H1 (cell line): ENCODE measurements at places on chromosomes 1 and 21.

DNA sequence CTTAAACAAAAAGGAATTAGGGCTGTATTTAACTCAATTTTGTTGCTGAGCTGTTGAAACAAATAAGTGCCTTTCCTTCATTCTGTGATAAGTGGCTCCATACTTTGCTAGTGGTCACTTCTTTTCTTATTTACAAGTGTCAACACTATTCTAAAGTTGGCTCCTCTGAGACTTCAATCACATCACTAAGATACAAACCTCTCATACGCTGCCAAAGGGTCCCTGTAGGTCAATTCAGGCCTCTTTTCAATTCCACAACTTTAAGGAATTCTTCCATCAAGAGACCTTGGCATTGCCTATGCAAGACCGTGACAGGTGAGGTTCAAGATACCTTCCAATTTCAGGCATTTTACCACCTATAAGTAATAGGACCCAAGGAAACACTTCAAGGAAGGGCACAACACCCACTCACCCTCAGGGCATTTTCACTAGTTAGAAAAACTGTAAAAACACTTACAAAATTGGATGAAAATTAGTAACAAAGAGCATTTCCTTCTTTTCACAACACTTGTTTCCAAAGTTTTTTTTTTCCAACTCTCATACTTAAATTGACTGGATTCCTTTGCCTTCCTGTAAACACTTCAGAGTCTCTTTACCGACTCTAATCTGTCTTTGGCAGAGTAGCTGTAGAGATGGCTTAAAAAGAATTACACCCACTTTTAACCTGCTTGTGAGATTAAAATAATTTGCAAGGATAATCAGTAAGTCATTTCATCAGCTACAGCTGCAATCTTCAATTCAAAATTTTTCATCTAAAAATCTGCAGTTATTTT lies 24.5 kb downstream of the SERBP1 start:
- no peak overlapping the region for H3K27ac ChIP-seq
- H3K36me3 ChIP-seq, result no peaks in the 10 kb centered on the region
- no peak for DNase-seq
- H3K27me3 ChIP-seq, result no peaks in the 10 kb centered on the region
- H3K4me3 ChIP-seq, result no peak overlapping the region

DNA sequence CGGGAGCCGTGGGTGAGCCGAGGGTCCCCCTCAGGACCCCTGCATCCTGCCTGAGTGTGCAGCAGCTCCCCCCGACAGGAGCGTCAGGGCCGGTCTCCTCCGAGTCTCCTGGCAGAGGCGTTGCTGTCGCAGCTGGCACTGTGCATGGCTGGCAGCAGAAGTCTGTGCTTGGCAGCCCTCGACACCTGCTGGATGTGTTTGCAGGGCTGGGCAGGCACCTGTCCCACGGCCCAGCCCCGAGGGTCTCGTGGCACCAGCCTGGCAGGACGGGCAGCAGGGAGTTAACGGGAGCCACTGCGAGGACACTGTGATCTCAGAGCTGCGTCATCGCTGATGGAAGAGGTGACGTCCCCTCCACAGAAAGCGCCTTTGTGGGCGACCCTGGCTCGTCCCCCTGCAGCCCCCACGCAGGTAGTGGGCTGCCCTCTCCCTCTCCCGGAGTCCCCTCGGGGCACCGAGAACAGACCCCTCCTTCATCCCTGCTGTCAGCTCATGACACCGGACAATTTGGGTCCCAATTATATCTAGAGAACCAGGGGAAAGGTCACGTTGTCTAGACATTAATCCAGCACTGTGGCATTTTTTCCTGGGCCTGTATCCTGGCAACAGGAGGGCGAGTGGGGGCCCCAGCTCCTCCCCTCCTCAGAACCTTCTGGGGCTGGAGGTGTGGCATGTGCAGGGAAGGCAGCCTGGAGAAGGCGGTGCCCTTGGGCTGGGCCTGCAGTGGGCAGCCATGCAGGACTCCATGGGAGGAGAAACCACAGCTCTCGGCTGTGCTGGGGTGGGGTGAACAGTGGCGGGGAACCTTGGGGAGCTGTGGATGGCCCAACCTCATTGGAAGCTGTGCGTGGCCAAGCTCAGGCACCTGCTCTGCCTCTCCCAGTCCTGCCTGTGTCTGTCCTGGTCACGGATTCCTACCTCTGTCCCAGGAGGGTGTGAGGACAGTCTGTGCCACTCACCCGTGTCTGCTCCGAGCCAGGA lies 15.4 kb downstream of the COL18A1 start:
- H3K36me3 ChIP-seq, result no peaks in the 10 kb centered on the region
- H3K4me1 ChIP-seq, result peaks cover 30% of the 10 kb centered on the region
- H3K27ac ChIP-seq, result no peak overlapping the region
- no peak for DNase-seq

DNA sequence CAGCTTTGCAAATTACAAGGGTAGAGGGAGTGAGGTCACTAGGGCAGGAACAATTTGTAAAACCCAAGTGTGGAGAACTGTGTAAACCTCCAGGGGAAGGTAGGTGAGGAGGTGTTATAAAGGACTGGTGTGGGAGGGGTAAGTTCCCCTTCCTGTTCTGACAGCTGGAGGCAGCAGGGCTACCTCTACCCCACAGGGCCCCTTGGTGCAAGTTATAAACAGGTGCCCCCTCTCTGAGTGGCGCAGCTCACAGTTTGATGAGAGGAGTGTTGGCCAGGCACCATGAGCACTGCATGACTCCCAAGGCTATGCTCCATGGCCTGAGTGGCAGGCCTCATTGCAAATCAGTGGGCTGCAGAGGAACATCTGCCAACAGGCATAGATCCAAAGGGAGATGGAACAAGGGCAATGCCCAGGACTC lies 41.0 kb downstream of the MFSD2A start:
- H3K4me3 ChIP-seq, result no peak overlapping the region
- H3K27me3 ChIP-seq, result no peaks in the 10 kb centered on the region
- H3K36me3 ChIP-seq, result no peaks in the 10 kb centered on the region
- no peak overlapping the region for H3K27ac ChIP-seq

- no peaks in the 10 kb centered on the region for H3K27me3 ChIP-seq
- DNase-seq, result no peak
- H3K27ac ChIP-seq, result no peak overlapping the region
- H3K4me1 ChIP-seq, result no peaks in the 10 kb centered on the region
Observed at GRCh38 chr1:212235857-212236256, 49.4 kb upstream of the PPP2R5A start.

GRCh38 chr1:225465793-225466517 lies 38.1 kb upstream of the LBR start:
- peaks cover 20% of the 10 kb centered on the region for H3K4me1 ChIP-seq
- no peak for DNase-seq
- no peaks in the 10 kb centered on the region; the same call in 1 of the 2 replicates for H3K27me3 ChIP-seq
- H3K4me3 ChIP-seq, result no peak overlapping the region
- H3K36me3 ChIP-seq, result no peaks in the 10 kb centered on the region

- no peak for DNase-seq
- no peaks in the 10 kb centered on the region for H3K27me3 ChIP-seq
- peaks cover 15% of the 10 kb centered on the region for H3K4me1 ChIP-seq
- no peaks in the 10 kb centered on the region for H3K36me3 ChIP-seq
Observed at GRCh38 chr1:167460836-167461235, 57.5 kb downstream of the CD247 start.

DNA sequence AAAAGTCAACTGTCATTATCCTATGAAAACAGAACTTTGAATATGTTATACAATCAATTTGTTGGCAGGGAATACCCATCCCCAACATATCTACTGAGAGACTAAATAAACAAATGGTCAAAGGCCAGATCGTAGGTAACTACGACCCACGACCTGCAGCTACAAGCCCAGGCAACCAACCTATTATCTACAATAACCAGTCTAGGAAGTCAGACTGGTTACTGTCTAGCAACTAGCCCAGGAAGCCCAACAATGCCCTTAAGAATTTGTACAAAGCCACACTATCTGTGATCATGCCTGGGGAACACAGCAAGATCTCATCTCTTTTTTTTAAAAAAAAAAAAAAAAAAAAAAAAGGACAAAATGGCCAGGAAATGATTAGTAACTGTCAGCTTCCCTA lies 58.7 kb downstream of the SMYD3 start:
- H3K27me3 ChIP-seq, result no peaks in the 10 kb centered on the region
- no peaks in the 10 kb centered on the region for H3K36me3 ChIP-seq
- H3K4me1 ChIP-seq, result no peaks in the 10 kb centered on the region

- no peak for DNase-seq
- H3K27me3 ChIP-seq, result no peaks in the 10 kb centered on the region
- H3K27ac ChIP-seq, result no peak overlapping the region
- H3K4me1 ChIP-seq, result peaks cover 9% of the 10 kb centered on the region
- H3K4me3 ChIP-seq, result no peak overlapping the region
Observed at GRCh38 chr1:201750120-201750519, 78.8 kb upstream of the IPO9 start.

GRCh38 chr1:229221106-229222019 lies 49.5 kb upstream of the RAB4A start:
- H3K4me1 ChIP-seq, result peaks cover 6% of the 10 kb centered on the region
- no peak overlapping the region for H3K4me3 ChIP-seq
- peak; percentile 34 for DNase-seq
- H3K27ac ChIP-seq, result no peak overlapping the region
- no peaks in the 10 kb centered on the region for H3K27me3 ChIP-seq

DNA sequence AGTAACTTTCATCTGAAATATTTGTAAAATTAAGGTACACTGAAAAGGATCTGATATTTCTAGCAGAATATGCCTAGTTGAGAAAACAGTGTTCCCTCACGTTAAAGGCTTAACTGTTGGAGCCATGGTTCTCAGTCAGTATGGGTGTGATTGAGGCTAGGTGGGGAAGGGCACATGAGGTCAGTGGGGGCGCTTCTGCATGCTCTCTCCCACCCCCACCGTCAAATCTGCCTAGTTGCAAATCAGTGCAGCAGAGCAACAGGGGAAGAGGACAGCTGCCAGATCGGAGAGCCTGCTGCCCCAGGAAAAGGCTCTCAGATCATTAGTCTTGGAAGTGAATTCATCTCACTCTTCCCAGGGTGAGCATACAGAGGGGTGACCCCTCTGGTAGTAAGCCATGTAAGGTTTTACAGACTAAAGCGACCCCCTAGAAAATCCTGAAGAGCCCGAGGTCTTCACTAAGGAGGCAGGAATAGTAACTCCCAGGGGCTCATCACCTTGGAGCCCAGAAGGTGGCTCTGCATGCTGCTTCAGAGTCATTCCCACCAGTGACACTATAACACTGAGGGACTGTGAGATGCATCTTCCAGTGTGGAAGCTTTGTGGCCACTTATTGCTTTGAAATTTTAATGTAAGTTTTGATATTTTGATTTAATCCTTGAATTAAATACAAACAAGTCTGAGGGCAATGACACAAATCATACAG lies 83.1 kb upstream of the BARHL2 start:
- no peak for DNase-seq
- H3K4me3 ChIP-seq, result no peak overlapping the region
- H3K27me3 ChIP-seq, result no peaks in the 10 kb centered on the region
- no peaks in the 10 kb centered on the region for H3K36me3 ChIP-seq
- no peak overlapping the region for H3K27ac ChIP-seq

DNA sequence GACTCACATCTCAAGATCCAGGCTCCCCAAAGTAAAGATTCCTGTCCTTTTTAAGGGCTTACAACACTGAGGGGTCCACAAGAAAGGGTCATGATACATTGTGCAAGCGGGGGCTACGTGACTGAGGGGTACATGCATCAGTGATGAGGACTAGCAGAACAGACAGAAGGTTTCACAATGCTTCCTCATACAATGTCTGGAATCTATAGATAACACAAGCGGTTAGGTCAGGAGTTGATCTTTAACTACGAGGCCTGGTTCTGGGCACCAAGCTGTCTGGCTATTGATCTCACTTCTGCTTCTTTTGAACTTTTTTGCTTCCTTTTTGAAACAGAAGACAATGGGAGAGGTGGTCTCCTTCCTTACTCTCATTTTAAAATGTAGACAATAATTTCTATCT lies 718.6 kb downstream of the AMY1C start:
- no peaks in the 10 kb centered on the region for H3K4me1 ChIP-seq
- no peaks in the 10 kb centered on the region for H3K27me3 ChIP-seq
- no peak overlapping the region for H3K27ac ChIP-seq
- H3K4me3 ChIP-seq, result no peak overlapping the region
- no peaks in the 10 kb centered on the region for H3K36me3 ChIP-seq

DNA sequence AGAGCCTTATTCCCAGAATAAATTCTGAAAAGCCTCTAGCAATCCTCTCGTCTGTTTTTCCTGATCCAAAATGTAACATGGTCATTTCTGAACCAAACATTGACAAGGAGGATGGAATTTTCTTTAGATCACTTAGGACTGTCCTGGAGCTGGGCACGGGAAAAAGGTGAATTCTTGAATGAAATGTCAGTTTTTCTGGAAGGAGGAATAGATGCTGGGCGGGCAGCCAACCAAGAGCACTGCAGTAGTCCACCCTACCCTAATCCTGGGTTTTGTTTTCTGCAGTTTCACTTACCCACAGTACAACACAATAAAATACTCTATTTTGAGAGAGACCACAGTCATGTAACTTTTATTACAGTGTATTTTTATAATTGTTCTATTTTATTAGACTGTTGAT lies 20.9 kb downstream of the RIT1 start:
- no peaks in the 10 kb centered on the region for H3K36me3 ChIP-seq
- no peak overlapping the region for H3K27ac ChIP-seq
- no peaks in the 10 kb centered on the region for H3K4me1 ChIP-seq
- no peak for DNase-seq

- no peak for DNase-seq
- H3K27ac ChIP-seq, result no peak overlapping the region
- H3K4me3 ChIP-seq, result no peak overlapping the region
- H3K36me3 ChIP-seq, result no peaks in the 10 kb centered on the region
- H3K27me3 ChIP-seq, result no peaks in the 10 kb centered on the region
Observed at GRCh38 chr1:170076199-170076598, 1.7 kb upstream of the KIFAP3 start.

- peak overlapping the region; percentile 84 for H3K27ac ChIP-seq
- DNase-seq, result peak; percentile 78
- peaks cover 6% of the 10 kb centered on the region for H3K4me1 ChIP-seq
- no peaks in the 10 kb centered on the region for H3K27me3 ChIP-seq
- H3K4me3 ChIP-seq, result no peak overlapping the region
Observed at GRCh38 chr1:39132505-39133339, 71.8 kb upstream of the MACF1 start.

- H3K27ac ChIP-seq, result no peak overlapping the region
- no peaks in the 10 kb centered on the region for H3K36me3 ChIP-seq
- no peak overlapping the region for H3K4me3 ChIP-seq
- no peaks in the 10 kb centered on the region for H3K4me1 ChIP-seq
Observed at GRCh38 chr1:241310451-241310850, 46.6 kb downstream of the RGS7 start.

DNA sequence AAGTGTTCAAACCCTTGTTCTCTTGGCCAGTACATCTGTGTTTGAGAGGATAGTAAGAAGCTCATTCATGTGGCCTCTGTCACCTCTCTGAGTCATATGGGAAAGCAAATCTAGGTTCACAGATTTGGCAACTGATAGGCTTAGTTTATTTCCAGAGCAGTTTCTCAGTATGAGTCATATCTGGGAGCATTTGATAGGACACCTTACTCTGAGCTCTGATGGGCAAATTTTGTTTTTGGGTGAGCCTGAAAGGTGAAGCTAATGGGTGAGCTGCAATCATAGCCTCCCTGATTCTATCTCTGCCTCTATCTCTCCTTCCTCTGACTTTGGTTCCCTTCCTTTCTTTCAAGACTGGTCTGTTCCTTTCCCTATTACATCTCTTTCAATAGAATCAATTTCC lies 134.4 kb downstream of the S1PR1 start:
- H3K4me3 ChIP-seq, result no peak overlapping the region
- H3K36me3 ChIP-seq, result no peaks in the 10 kb centered on the region
- H3K27ac ChIP-seq, result no peak overlapping the region
- H3K4me1 ChIP-seq, result no peaks in the 10 kb centered on the region
- no peak for DNase-seq

GRCh38 chr1:225253784-225254183 lies 174.1 kb downstream of the LBR start:
- no peak overlapping the region for H3K27ac ChIP-seq
- no peaks in the 10 kb centered on the region for H3K4me1 ChIP-seq
- H3K27me3 ChIP-seq, result no peaks in the 10 kb centered on the region
- DNase-seq, result no peak
